ENCODE measurements at places on chromosomes 4 and X.

GRCh38 chr4:15410750-15411149 is 17.1 kb upstream of the C1QTNF7 start:
- no peak for DNase-seq

DNA sequence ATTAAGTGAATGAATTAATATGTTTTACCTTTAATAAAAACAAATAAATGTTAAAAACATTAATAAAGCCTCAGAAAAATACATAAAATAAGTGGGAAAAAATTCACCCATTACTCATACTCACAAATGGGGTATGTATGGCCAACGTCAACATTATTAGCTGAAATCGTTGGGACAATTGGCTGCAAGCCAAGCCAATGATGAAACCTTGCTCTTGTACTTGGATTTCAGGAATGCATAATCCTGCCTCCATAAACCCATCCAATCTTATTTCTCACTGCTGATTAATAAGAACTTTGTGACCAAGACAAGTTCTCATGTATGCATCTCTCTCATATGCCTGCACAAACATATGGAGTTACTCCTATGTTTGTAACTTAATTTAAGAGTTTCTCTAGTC is 35.3 kb upstream of the ADAMTS3 start:
- DNase-seq: no peak

- DNase-seq: no peak
These were observed 125.8 kb upstream of the CLNK start for GRCh38 chr4:10810411-10810810.

DNA sequence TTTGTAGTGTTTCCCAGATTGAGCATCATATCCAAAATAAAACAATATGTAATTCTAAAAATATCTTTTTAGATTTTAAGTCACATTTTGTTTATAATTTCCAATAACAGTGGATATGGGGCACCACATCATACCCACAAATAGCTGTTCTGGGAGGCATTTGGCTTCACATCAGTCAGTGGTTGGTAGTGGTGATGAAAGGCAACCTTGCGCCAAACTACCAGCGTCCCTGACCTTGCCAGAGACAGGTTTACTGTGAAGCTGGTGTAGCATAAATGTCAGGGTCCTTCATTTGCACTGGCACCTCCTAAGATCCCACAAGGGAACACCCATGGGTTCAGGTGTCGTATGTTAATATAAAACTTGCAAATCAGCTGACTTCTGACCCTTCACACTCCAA is 222.2 kb downstream of the DCTD start:
- DNase-seq: no peak
